ENCODE measurements at places on chromosomes 5 and 9.

DNA sequence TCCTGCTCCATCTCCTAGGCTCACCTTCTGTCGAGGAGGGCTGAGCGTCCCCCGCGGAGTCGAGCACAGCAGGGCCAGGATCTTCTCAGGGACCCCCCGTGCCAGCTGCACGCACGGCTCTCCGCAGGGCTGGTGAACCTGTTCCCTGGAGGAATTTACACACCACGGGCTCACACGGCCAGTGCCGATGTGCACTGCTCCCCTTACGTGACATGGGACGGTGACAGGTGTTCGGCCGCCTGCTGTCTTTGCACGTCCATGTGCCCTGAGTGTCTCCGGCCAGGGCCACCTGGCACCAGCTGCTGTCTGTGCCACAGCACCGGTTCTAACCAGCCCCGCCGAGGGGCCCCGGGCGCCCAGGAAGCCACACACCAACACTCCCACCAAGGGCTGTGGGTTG is 8.7 kb upstream of the AGPAT2 start:
- DNase-seq, result no peak

DNA sequence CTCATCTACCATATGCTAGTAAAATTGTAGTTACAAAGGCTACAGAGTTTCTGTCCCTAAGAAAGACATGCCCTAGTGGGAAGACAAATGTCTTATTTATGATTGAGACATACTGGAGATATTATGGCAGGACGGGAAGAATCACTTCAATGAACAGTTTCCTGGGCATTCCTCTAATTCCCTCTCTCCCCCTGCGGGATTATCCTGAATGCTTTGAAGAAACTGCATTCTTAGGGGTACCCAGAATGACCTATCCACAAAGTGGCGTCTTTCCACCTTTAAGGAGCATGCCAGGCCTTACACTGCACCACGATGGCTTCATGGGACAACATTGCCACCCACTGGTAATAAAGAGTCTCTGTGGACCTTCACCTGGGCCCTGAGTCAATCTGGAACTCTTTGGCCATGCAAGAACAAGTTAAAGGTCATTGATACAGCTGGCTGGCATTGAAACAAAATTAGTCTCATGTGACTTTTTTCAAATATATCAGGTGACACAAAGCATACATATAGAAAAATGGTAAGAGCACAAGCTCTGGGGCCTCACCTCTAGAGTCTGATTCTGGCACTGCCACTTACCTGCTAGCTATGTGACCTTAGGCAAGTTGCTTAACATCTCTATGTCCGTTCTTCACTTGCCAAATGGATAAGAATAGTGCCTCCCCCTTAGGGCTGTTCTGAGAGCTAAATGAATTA is 32.0 kb downstream of the ANKRD55 start:
- DNase-seq, result no peak

DNA sequence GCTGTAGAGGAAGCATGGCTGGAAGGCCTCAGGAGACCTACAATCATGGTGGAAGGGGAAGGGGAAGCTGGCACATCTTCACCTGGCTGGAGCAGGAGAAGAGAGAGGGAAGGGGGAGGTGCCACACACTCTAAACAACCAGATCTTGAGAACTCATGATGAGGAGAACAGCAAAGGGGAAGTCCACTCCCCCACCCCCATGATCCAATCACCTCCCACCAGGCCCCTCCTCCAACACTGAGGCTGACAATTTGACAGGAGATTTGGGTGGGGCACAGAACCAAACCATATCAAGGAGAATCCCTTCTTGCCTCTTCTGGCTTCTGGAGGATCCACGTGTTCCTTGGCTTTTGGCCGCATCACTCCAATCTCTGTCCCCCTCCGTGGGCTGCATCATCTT is 13.1 kb upstream of the CMBL start:
- DNase-seq, result no peak

DNA sequence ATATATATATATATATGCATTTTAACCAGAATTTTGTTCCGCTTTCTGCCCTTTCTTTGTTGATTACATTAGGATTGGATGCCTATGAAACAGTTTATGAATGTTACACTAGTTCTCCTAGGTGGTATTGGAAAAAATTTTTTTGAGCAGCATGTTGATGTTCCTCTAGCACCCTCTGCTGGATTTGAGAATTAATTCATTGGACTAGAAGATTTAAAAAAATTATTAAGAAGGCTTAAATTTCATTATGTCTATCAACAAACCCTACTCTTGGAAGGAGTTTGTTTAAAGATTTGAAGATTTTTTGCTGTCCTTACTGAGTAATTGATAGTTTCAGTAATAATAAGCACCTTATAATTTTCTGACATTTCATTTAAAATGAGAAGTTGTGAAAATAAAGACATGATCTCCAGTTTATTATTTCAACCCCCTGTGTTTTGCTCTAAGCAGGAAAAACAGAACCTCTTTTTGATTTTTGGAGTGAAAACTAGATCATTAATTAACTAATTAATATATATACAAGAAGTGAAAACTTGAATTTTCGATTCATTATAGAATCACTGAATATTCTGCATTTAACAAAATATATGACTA is 89.6 kb downstream of the CCDC171 start:
- DNase-seq, result no peak

GRCh38 chr5:93611273-93611975 is 28.4 kb downstream of the NR2F1 start:
- DNase-seq, result no peak

DNA sequence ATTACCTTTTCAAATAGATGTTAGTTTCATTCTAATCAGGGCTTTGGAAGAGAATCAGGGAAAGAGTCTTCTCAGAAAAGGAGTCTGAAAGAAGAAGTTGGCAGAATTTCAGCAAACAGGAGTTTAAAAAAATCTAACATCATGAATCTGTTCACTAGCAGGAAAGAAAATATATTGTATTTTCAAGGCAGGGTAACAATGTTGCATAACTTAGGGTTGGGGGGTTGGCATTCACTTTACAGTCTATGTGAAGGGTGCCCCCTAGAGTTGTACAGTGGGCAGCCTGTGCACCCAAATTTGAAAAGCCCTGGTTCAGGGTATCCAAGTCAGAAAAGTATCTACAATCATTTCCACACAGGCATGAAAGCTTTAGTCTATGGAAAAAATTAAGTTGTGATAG is 348.4 kb upstream of the SLC30A5 start:
- no peak for DNase-seq

DNA sequence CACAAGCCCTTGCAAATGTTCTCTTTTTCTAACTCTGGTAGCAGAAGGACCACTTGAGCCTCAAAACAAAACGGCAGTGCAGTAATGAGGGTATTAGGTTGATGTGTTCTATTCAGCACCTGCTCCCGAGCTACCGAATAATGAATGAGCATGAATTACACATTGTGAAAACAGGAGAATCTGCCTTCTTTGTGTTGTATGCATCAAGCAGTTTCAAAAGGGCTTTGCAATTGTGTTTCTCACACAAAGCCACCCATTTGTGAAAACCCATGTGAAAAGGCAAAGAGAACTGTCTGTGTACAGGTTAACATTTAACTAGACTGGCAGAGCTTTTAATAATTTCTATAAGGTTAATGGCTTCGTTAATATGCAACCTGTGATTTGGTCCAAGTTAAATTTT is 97.8 kb downstream of the STK32A start:
- no peak for DNase-seq

DNA sequence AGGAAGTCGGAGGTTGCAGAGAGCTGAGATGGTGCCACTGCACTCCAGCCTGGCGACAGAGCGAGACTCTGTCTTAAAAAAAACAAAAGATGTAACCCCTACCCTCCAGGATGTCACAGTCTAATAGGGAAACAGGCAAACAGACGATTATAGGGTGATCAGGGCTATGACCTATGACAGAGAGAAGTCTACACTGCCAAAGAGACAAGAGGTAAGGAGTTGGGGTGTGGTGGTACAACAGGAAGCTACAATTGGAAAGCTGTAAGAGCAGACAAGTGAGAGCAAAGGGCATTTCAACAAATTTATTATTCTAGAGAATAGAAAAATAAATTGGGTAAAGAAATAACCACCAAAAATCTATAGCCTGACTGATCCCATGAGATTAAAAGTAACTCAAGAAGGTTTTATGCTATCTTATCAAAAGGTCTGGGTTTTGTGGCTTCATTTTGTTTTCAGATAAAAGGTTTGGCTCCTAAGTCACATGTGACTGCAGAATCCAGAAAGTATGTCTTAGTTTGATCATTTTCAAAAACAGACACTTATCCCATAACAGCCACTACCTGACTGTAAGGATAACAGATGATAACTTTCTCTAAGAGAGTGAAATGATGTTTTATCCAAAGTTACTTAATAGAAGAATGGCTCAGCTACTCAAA is 7.3 kb downstream of the CDC26 start:
- DNase-seq, result no peak

DNA sequence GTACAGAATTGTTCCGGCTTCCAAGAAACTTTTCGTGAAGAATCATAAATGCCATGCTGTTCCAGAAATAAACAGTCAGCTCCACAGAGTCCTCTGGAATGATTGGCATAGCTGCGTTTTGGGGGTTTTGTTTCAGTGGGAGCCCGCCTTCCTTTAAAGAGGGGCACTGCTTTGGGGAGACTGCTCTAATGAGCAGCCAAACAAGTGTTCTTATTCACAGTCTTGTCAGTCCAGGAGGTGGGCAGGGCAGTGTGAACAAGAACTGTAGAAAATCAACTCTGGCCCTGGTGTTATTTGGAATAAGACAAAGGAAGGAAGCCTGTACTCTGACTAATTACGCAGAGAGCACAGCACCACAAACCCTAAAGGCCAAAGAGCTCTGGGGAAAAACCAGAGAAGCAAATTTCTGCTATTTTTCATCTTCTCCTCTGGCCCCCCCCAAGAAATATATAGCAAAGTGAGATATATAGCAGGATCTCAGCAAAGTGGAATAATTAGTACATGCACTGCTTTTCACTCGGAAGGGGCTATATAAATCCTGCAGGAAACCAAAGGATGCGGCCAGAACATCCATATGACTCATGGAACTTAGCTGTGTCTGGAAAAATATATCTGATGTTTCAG is 92.9 kb downstream of the GLDC start:
- DNase-seq, result no peak

DNA sequence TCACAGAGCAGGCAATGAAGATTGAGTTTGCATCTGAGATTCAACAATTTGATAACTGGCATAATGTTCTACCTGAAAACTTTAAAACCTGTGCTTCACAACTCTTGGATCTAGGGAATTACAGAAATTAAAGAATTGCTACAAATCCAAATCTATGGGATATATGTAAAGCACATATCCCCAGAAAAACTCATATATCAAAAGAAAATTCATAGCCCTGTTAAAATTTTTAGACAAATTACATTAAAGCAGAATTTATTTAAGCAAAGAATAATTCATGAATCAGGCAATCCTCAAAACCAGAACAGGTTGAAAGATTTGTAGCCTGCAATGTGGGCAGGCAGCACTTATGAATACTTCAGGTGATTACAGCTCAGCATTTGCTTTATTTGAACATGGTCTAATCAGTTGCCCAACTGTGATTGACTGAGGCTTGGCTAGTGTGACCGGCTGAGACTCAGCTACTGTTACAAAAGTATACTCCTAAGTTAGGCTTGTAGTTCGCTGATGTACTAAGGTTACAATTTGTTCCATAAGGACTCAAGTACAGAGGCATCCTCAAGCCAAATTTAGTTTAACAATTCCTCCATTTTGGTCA is 10.3 kb upstream of the UBTD2 start:
- no peak for DNase-seq

- DNase-seq, result no peak
Measured at GRCh38 chr9:110257097-110257841, 962 bp upstream of the TXN start.

DNA sequence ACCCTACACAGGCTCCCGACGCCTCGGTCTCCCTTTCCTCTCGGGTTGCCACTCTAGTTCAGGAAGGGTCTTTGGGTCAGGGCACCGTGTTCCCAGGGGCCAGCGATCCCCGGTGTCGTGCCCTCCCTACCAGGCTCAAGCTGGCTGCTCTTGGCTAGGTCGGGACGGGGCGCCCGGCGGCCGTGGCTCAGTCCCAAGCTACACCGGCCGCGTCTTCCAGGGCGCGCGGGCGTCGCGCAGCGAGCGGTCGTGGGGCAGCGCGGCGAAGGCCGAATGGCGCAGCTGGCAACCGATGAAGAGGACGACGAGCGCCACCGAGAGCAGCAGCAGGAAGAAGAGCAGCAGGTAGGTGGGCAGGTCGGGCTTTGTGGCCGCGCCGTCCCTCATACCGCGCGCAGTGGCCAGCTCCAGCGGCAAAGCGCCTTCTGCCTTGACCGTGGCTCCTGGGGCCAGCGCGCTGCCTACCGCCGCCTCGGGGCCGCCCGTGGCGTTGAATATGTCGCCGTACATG is 892 bp downstream of the SMIM32 start:
- DNase-seq, result no peak

DNA sequence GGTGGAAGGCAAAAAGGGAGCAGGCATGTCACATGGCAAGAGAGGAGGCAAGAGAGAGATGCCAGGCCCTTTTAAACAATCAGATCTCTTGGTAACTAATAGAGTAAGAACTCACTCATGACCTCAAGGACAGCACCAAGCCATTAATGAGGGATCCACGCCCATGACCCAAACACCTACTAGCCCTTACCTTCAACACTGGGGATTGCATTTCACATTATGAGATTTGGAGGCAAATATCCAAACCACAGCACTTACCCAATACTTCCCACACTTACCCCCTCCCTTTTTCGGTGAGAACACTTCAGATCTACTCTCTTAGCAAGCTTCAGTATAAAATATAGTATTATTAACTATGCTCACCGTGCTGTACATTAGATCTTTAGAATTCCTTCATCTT is 41.9 kb downstream of the ZNF354A start:
- no peak for DNase-seq

DNA sequence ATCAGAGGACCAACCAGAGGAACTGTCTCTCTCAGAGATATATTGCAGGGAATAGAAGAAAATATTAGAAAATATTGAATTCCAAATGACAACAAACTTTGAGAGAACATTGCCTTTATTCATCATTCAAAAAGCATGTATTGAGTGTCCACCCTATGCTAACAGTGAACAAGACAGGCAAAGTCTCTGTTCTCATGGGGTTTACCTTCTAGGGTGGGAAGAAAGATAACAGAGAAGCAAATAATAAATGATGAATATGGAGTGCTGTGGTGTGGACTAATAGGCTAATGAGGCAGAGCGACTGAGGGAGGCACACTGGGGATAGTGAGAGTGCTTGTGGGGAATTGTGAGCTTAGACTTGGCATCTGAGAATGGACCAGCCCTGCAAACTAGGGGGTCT is 43.4 kb upstream of the SHB start:
- DNase-seq, result no peak

GRCh38 chr5:109739741-109740728 is 50.3 kb downstream of the MAN2A1 start:
- no peak for DNase-seq

GRCh38 chr5:15791859-15792258 is 291.9 kb downstream of the FBXL7 start:
- DNase-seq, result no peak

- no peak for DNase-seq
Measured at GRCh38 chr5:157548513-157549282, 26.9 kb downstream of the ADAM19 start.

DNA sequence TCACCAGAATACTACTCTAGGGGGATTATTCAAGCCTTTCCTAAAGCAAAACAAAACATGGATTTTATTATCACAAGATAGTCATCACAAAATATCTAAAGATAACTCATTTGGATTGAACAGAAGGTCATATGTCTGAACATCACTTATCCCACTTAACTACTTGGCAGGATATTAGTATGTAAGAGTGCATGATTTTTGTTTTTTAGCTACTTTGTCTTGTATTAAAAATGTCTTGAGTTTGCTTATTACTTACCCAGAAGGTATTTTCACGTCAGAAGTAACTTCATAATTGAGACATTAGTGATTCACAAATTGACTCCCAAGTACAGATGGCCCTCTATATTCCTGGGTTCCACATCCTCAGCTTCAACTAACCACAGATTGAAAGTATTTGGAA is 113.8 kb downstream of the TLE4 start:
- DNase-seq, result no peak
